ENCODE measurements at places on chromosomes 2 and 18.

DNA sequence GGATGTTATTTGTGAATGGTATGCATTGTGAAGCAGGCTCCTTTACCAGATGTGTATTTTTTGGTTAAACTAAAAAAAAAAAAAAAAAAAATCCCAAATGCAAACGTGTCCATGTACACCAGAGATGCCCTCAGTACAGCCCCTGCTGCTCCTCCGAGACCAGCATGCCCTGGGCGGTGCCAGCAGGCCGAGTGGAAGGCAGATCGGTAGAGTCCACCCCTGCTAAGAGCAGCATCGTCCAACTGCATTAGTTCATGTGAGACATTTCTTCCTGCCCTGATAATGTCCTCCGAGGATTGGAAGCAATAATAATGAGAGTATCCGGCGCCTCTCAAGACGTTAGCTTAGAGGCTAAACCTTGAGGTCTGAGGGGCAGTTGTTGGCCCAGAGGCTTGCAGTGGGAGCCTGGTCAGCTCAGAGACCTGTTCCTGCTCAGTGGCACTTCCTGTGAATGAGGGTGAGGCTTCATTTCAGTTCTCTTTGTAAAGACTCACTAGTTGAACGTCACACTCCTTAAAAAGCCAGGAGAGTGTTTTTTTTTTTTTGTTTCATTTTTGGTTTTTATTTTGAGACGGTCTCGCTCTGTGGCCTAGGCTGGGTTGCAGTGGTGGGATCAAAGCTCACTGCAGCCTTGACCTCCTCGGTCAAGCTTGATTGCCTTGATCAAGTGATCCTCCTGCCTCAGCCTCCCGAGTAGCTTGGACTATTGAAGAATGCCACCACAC lies 5.6 kb downstream of the SLC66A3 start:
- no peak for DNase-seq

GRCh38 chr2:70141902-70142589 lies 48.8 kb downstream of the C2orf42 start:
- DNase-seq, result no peak

DNA sequence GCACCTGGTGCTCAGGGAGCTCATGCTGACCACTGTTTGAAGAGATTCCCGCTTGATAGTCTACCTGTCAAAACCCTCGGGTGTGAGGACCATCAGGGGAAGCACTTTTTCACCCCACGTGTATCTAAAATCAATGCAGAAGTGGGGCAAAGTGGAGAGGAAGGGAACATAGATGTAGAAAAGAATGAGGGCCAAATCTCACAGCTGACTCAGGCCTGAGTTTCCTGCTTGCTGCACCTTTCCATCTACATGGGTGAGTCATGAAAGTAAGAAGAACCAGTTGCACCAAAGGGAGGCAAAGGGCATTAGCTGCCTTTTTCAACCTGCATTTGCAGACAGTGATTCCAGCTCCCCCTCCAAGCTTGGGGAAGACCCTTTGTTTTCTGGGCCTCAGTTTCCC lies 100.2 kb upstream of the MYCN start:
- DNase-seq, result no peak

GRCh38 chr2:88054782-88055370 lies 707 bp downstream of the KRCC1 start:
- DNase-seq, result no peak

DNA sequence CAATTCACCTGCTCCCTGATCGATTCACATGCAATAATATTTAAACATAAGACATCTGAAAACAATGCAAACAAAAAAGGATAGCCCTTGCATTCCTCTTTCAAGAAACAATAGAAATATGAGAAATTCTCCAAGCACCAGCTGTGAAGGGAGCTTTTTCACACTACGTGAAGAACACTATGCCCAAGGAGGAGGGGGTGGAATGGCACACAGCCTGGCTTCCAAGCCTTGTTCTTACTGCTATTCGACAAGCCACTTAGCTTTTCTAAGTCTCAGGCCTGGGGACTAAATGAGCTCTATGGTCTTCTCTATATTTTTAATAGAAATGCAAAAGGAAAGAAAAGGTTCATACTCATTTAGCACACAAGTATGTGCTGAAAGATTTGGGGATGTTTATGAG lies 92.2 kb upstream of the CHRNA1 start:
- DNase-seq, result no peak

DNA sequence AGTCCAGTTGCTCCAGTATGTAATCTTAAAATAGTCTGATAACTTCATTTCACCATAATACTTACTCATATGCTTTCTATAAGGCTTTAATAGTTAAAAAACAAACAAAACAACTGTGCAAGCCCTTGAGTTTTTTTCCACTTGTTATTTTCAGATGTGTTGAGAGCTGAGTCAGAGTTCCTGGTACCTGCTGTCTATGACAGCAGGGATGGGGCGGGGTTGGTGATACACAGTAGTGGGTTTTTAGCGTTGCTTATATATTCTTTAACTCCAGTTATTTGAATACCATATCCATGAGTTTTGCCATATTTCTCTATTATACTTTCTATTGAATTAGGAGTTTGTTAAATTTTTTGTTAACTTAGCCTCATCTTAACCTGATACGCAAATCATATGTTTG lies 5.0 kb downstream of the NAPG start:
- DNase-seq, result no peak

GRCh38 chr2:159128191-159128590 lies 158.3 kb downstream of the WDSUB1 start:
- DNase-seq, result no peak

DNA sequence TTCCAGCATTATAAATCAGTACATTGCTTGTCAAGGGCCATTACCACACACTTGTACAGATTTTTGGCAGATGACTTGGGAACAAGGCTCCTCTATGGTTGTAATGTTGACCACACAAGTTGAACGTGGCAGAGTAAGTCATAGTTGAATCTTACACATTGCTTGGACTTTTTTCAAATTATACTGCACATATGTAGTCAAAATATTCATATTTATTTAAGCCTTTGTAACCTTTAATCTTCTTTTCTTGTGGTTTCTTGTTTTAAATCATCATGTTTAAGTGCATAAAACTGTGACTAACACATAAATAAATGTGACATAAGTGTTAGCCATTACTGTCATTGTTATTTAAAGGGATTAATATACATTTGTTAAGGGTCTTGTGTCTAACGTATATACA lies 52.1 kb upstream of the EPB41L5 start:
- no peak for DNase-seq

DNA sequence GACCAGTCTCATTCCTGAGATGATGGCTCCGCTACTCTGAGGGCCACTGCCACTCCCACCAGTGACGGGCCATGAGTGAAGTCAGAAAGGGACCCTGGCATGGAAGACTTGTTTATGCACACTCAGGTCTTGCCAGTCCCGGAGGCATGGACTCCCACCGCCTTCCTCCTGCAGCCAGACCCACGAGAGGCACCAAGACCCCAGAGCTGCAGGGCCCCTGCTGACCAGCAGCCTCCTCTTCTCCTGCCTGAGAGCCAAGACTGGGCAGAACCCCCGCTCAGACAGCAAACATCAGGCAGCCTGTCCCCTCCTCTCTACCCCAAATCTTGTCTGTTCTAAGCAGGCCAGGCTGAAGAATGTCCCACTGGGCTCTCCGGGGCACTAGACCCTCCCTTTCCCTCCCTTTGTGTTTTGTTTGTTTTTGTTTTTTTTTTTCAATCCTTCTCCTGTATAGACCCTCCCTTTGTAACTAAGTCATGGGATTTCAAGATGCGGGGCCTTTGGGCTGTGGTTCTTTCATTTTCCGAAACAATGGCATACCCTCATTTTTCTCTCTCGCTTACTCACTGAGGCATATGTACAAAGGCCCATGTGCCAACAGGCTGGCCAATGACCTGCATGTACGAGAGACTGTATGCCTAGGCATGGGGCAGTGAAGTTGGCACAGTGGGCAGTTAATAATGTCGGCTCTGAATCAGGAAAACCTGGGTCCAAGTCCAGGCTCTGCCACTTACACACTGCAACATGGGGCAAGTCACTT lies 24.3 kb upstream of the MAPRE3 start:
- no peak for DNase-seq

- peak; percentile 48 for DNase-seq
Observed at GRCh38 chr18:9696112-9696511, 12.0 kb upstream of the RAB31 start.

- no peak for DNase-seq
Observed at GRCh38 chr2:40330096-40330495, 121.8 kb downstream of the SLC8A1 start.

GRCh38 chr2:221203125-221203524 lies 369.0 kb downstream of the EPHA4 start:
- no peak for DNase-seq

DNA sequence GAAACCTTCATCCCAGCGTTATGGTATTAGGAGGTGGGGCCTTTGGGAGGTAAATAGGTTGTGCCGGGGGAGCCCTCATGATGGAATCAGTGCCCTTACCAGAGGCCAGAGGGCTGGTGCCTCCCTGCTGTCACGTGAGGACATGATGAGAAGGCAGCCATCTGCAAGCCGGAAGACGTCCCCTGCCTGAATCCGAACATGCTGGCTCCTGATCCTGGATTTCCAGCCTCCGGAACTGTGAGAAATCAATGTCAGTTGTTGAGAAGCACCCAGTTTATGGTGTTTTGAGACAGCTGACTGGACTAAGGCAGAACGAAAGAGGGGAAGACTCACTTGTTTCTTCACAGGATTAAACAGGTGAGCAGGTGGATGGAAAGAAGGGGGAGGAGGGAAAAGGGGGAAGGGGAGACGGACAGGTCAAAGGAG lies 13.0 kb upstream of the KLF11 start:
- no peak for DNase-seq

DNA sequence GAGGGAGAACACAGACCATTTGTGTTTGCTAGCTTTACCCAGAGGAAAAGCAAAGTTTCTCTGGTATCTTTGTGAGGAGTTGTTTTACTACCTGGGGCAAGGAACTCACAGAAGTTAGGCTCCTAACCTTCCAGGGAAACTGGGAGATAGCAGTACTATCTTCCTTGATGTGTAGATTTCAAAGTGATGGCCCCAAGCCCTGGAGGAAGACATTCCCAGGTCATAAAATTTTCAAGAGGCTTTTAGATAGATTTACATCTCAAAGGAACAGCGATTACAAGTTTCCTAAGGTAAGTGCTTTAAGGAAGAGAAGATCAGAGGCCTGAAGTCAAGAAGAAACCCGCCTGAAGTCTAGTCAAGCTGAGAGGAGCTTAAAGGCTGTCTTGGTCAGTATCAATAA lies 1187.8 kb upstream of the TMEFF2 start:
- no peak for DNase-seq

DNA sequence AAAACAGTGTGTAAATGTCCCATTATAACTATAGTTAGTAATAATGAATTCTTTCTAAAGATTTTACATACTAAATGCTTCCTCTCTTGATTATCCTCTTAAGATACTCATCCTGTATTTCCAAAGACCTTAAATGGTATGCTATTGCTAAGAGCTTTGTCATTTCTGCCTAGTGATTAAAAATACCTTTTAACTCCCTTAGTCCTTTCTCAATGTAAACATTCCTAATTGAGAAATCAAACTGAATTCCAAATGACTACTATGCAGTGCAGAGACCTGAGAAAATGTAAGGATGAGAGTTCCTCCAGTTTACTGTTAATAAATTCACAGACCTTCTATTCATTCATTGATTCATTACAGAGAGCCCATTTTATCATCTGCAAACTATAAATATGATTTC lies 86.9 kb downstream of the SOS1 start:
- DNase-seq, result no peak

DNA sequence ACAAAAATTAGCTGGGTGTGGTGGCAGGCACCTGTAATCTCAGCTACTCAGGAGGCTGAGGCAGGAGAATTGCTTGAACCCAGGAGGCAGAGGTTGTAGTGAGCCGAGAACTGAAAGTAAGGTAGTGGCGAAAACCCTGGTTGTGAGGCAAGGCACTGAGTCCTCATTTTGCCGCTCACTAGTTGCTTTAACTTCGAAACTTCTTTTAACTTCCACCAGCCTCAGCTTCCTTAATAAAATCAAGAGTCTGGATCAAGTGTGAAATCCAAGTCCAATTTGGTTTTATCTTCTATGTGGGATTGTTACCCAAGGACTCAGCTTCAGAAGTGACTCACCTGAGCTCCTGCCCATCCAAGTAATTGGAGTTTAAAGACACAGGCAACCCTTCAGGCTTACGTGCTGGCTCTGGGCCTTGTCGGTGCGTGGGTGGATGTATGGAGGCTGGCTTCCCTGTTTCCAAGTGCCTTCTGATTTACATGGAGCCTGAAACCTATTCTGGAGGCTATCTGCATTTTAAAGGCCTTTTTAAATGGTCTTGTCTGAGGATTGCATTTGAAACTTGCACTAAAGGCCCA lies 374.2 kb upstream of the ID2 start:
- no peak for DNase-seq

Measured in H4 (cell line).